Colonic mucosa (tissue), 4 donors: ENCODE measurements at places on chromosomes 2 and 18. TPM values are rescaled to one million over a fixed set of nuclear protein-coding genes. Genes with fewer than 3 reads are reported as not detected.
A peak's percentile ranks its signal among the peaks of the same experiment; 100 is the strongest.

DNA sequence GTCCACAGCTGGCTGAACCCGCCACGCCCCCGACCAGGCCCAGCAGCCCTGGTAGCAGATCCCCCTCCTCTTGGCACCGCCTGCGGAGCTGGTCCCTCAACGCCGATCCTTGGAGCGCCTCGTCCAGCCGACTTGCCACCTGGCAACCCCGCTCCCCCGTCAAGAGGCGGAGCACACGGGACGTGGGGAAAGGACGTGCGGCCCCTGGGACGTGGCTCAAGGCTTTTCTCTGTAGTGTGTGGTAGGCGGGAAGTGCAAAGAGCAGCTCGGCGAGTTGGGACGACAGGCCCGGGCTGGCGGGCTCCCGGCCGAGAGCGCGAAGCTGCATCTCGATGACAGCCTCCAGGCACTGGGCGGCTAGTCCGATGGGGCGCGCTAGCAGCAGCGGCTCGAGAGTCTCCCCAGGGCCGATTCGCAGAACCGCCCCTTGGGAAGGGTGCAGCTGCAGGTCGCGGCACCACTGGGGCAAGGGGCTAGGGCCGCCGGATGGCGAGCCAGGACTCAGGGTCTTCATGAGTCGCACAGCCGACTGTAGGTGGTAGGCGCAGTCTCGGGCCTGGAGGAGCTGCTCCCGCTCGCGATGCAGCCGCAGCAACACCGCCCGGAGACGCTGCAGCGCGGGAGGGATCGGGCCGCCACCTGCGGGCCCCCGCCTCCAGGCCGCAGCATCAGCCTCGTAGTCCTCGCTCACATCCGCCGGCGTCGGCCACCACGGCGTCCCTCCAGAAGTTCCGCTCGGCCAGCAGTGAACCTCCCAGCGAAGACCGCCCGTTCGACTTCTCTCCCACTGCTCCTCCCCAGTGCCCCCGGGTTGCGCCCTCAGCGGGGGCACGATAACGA is 617 bp downstream of the CCDC142 start:
- no peak for DNase-seq

DNA sequence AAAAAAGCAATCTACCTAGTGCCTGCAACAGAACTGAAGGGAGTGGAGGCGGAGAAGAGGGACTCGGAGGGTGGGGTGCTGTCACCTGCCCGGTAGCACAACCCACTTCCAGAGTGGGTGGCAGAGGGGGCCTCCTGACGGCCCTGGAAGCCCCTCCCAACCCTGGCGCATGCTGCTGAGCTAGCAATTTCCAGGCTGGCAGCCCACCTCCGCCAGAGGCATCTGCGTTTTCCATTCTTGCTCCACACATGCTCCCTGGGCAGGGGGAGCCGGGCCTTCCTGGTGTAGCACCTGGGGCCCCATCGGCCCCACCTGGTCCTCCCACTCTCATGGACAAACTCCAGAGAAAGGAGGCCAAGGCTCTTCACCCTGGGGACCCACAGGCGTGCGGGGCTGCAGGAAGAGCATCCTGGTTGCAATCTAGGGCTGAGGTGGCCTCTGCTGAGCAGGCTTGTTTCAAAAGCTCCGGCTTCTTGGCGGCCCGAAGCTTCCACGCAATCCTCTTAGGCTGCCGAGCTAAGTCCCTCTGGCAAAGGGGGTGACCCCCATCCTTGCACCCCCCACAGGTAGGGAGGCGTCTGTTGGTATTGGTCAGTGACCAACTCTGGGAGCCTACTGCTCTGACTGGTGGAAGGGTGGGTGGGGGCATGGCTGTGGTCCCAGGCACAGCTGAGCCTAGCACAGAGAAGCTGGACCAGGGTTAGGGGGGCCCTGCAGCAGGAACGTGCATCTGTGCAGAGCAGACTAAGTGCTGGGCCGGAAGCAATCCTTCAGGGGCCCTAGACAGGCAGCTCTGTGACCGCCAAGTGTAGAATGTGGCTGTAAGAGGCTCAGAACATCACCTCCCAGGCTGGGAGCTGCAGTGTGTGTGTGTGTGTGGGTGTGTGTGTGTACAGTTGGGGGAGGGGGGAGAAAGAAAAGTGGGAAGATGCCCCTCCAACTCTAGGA is 2.6 kb downstream of the HS6ST1 start:
- DNase-seq, result peak; percentile 17

Gene ANKAR
- 6.7 TPM for total RNA-seq

DNA sequence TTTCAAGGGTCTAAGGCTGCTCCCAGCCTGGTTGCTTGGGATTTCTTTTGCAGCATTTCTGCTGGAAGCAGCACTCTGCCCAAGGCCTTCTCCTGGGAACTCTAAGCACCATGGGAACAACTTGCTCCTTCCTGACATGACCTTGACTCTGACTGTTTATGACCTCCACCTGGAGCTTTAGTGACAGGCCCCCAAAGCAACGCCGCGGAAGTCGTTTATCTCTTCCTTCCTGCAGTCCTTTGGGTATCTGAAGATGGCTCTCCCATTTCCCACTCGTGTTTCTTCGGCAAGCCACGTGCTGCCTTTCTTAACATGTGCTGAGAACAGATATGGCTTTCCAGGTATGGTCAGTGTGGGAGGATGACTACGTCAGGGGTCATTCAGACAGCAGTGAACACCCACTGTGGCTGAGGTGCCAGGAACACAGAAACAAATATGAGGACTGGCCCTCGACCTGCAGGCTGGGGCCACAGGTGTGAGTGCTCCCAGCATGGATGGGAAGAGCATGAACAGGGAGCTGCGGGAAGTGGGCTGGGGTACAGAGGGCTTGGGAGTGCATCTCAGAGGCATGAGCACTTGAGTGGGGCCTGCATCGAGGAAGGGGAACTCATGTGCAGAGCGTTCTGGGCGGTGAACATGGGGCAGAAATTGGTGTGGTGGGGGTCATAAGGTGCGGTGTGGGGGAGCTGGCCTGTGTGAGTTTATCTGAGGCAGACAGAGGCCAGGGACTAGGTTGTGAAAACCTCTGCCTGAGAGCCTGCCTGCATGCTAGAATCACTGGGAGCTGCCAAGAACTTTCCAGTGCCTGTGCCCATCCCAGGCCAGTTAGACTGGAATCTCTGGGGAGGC is 140.5 kb downstream of the TSN start:
- DNase-seq, result no peak

Gene STAT4
- total RNA-seq, result 2.1 TPM

DNA sequence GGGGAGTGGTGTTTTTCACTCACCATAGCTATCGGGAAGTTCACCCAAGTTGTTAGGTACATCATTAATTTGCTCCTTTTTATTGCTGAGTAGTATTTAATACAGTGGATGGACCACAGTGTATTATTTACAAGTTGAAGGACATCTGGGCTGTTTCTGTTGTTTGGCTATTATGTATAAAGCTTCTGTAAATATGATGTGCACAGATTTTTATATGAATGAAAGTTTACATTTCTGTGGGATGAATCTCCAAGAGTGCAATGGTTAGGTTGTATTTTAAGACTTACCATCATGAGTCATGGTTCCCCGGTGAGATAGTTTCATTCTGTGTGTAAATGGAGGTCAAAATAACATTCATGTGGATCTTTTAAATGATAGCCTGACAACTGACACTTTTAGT is 337.4 kb downstream of the PTPRM start:
- no peak for DNase-seq

Gene BOLL
- not detected for total RNA-seq

Gene CABYR
- total RNA-seq, result 1.6 TPM

DNA sequence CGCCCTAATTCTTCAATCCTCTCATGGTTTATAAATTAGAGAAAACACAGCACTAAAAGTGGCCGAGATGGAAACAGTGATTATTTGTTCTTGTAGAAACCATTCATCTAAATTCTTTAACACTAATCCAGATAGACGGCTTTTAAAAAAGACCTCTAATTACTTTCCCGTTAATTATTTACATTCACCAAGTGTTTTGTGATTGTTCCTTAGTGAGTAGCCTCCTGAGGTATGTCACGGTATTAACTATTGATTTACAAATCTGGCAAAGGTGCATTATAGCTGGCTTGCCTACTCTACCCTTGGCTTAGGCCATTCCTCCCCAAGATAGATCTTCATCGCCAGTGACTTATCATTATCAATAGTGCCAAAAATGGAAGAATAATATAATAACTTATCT is 436.4 kb upstream of the ST6GAL2 start:
- DNase-seq, result no peak

Gene LHCGR
- total RNA-seq, result not detected

- DNase-seq, result no peak
Measured at GRCh38 chr2:226211439-226211838, 588.2 kb downstream of the IRS1 start.

Gene TMEM247
- not detected for total RNA-seq

- DNase-seq, result no peak
Measured at GRCh38 chr18:74897971-74898657, 300.4 kb downstream of the ZNF407 start.

GRCh38 chr2:80053522-80054345 is 250.8 kb downstream of the LRRTM1 start:
- DNase-seq, result no peak

Gene INHBB
- total RNA-seq, result 3.1 TPM

DNA sequence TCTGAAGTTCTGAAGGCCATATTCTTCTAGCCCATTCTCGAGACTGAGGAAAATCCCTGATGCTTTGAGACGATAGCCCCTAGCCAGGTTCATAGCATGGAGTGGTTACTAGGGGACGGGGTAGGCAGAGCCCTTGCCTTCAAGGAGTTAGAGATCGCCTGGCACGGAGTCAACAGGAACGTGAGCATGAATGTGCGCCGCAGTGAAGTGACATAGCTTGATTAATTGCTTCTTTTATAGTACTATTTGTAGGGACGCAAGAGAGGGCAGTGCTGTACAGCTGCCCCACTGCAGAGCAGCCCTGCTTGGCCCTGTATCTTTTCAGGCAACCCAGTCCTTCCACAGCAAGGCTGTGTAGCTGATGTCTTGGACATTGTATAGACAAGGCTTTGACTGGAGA is 26.2 kb downstream of the HRH4 start:
- no peak for DNase-seq

DNA sequence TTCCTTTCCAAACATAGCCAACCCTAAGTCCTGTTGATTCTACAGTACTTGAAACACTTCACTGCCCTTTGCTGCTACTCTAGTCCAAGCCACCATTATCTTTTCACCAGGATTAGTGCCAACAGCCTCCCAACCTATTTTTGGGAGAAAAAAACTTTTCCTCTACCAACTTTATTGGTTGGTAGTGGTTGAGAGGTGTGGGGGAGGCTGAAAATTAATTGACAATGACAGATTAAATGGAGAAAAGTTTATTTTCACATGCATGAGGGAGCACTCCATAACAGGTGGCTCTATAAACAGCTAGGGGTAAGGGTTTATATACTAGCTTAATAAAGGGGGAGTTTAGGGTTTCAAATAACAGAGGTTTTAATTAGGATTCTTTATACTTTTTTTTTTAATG is 37.8 kb upstream of the ITPRID2 start:
- no peak for DNase-seq

Gene EPAS1
- total RNA-seq, result 116 TPM

DNA sequence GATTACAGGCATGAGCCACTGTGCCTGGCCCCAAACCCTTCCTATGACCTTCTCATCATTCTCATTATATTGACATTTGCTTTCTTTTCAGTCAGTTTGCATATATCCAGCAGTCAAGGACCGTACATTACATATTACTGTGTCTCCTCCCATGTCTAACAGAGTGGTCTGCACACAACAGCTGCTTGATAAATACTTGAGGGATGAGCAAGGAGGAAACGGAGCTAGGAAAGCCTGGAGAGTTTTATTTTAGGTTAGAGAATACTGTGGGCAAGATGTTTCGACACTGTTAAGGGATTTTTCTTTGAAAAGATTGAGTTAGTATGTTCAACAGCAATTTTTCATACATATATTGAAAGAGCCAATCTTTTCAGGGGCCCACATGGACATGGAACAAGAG is 76.2 kb upstream of the CHRNA1 start:
- DNase-seq, result no peak

Gene VIL1
- total RNA-seq, result 545 TPM

GRCh38 chr2:42937171-42937875 is 144.9 kb upstream of the HAAO start:
- no peak for DNase-seq

Gene CROCC2
- not detected for total RNA-seq

GRCh38 chr18:46754188-46754587 is 2.7 kb downstream of the ST8SIA5 start:
- DNase-seq, result no peak

Gene PRSS56
- total RNA-seq, result not detected

GRCh38 chr2:16664052-16664731 is 1.4 kb downstream of the CYRIA start:
- DNase-seq, result peak; percentile 62

- peak; percentile 86 for DNase-seq
Measured at GRCh38 chr2:113248997-113249770, 29.5 kb downstream of the PAX8 start.

DNA sequence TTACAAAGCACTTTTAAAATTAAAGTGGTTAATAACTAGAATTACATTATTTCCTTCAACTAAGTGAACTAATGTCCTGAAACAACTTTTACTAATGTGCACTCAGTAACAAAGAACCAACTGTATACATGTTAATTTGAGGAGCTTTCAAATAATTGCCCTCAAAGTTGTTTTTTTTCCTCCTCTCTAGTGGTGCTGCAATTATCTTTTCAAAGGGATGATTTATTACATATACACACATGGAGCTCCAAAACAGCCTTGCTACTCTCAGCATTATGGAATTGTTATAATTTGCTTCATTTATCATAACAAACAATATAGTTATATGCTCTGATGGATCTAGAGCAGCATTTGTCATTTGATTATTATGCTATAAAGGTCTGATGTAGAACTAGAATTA is 246.3 kb upstream of the RASGRP3 start:
- no peak for DNase-seq

DNA sequence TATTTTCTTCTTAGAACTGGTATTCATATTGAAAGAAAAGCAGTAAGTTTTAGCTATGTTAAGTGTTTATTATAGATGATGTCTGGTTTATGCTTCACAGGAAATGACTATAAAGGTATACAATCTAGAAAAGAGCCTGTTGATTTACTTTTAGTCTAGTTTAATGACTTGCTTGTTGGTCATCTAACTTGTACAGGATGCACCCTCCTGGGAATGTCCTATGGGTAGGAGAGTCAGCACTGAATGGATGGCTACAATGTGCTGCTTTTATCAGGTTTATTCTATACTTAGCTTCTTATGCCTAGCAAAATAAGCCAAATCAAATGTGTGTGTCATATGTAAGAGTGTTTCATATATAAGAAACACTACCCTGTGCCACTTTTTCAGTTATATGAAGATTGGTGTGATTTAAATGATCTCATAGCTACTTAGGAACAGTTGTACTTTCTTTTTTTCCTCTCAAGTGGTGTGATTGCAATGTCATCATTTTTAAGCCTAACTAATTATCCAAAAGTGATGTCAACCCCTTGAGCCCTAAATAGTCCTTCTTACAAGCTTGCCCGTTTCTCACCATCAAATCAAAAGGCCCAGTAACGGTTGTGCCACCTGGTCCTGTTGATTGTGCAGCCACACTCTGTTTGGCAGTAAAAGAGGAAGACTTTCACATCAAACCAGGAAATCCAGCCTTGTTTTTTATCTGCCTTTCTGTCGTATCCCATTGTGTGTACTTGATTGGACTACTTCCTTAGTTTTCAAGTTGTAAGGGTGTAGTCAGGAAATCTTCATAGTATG is 176.0 kb downstream of the DIS3L2 start:
- no peak for DNase-seq

- DNase-seq, result no peak
Measured at GRCh38 chr2:100136310-100136709, 6.1 kb downstream of the AFF3 start.

Gene CNDP1
- not detected for total RNA-seq

Gene TTL
- total RNA-seq, result 16.9 TPM

Gene LCT
- 0.12 TPM for total RNA-seq

Gene FBXO48
- 2.3 TPM for total RNA-seq
